ENCODE measurements at places on chromosomes 4 and X. TPM values are rescaled to one million over a fixed set of nuclear protein-coding genes. Genes with fewer than 3 reads are reported as not detected.

DNA sequence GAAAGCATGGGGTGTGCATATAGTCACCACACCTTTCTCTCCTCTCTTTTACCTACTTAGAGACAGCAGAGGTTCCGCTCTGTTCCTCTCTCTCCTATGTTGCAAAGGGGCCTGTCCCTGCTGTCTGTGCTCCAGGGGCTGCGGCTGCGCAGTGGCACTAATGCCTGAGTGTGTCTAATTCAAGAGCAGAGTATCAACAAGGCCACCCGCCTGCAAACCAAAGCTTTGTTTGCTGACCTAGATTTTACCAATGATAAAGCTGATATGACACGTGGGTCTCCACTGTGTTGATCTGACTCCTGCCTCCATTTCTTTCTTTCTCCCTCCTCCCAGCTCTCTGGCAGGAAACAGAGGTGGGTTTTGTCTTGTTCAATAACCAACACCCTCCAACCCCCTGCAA lies 74.9 kb downstream of the NSG1 start:
- no peak overlapping the region for H3K27ac ChIP-seq
- no peak overlapping the region for H3K4me3 ChIP-seq
- no peaks in the 10 kb centered on the region for H3K27me3 ChIP-seq
- H3K4me1 ChIP-seq, result peaks cover 13% of the 10 kb centered on the region
- H3K36me3 ChIP-seq, result no peaks in the 10 kb centered on the region
- DNase-seq, result peak; percentile 81

The MTMR8 gene
- total RNA-seq, result 0.13 TPM

DNA sequence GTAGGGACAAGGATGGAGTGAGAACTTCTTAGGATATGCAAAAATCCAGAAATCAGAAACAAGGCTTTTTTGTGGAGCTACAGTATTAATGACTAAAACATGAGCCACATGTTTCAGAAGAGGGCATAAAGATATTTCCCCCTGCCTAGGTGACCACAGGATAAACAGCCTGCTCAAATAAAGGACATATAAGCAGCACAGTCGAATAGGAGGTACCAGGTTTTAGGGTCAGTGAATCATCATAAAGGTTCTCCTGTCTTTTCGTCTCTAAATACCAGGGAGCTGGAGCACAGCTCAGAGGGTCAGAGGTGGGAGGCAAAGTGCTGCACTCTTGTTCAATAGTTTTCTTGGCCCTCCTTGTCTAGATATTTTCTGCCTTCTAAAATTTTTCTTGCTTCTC lies 211.9 kb upstream of the HS3ST1 start:
- H3K27me3 ChIP-seq, result no peaks in the 10 kb centered on the region
- no peaks in the 10 kb centered on the region for H3K36me3 ChIP-seq
- no peaks in the 10 kb centered on the region for H3K4me1 ChIP-seq
- no peak for DNase-seq
- H3K27ac ChIP-seq, result no peak overlapping the region

The UGT2B28 gene
- not detected for total RNA-seq

DNA sequence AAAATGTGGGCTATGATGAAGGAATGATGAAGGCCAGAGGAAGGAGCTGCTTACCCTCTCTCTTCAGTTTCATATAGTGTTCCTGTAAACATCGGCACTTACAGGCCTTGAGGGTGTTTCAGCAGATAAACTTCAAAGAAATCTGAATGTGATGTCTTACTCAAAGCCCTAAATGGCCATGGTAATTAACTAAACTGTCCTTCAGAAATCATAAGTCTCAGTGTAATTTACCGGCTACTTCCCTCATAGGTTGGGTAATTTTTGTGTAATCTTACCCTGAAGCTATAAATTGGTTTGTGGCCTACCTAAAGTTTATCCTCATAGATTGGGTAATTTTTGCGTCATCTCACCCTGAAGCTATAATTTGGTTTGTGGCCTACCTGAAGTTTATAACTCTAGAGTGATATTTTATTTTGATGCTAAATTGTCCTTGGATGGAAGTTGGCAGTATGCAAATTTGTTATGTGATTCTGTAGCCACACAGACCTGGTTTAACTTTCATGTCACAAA lies 2700.3 kb downstream of the ARAP2 start:
- no peaks in the 10 kb centered on the region for H3K36me3 ChIP-seq
- H3K4me1 ChIP-seq, result no peaks in the 10 kb centered on the region
- no peak for DNase-seq
- H3K4me3 ChIP-seq, result no peak overlapping the region
- H3K27ac ChIP-seq, result no peak overlapping the region

DNA sequence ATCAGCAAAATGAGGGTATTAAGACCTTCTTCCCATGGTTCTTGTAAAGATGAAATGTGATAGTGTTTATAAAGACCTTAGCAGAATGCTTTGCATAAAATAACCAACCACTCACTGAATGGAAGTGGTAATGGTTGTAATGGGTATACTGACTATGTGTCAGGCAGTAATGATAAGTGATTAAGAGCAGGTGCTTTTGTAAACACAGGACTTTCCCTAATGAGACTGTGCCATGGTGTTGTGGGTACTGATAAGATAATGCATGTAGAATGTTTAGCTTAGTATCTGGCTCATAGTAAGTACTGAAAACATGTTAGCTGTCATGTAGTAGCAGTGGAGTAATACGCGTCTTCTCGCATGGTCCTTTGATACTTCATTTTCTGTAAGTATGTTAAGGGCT lies 6.9 kb downstream of the LSM6 start:
- no peak overlapping the region for H3K27ac ChIP-seq
- no peak overlapping the region for H3K4me3 ChIP-seq
- H3K27me3 ChIP-seq, result no peaks in the 10 kb centered on the region
- no peaks in the 10 kb centered on the region for H3K36me3 ChIP-seq
- DNase-seq, result no peak

The BEX3 gene
- 36.3 TPM for total RNA-seq

DNA sequence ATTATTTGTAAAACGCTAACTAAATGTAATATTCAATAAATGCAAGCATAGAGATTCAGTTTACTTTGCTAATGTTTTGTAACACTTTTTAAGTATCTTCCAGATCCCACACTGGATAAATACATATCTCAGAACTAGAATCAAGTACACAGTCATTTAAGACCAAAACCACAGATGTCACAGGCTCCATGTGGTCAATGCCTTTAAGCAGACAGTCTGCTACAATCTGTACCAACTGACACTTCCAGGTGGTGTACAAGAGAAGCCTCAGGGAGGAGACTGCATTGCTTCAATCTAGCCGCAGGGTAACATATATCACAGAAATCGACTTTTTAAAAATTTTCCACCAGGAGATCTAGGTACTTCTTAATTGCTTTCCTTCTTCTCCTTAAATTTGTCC lies 229.6 kb upstream of the DIAPH2 start:
- no peak overlapping the region for H3K4me3 ChIP-seq
- no peak overlapping the region for H3K27ac ChIP-seq

GRCh38 chr4:3009422-3009821 lies 46.1 kb downstream of the GRK4 start:
- H3K4me1 ChIP-seq, result peaks cover 11% of the 10 kb centered on the region
- DNase-seq, result peak; percentile 27
- H3K27ac ChIP-seq, result no peak overlapping the region
- no peaks in the 10 kb centered on the region for H3K27me3 ChIP-seq

DNA sequence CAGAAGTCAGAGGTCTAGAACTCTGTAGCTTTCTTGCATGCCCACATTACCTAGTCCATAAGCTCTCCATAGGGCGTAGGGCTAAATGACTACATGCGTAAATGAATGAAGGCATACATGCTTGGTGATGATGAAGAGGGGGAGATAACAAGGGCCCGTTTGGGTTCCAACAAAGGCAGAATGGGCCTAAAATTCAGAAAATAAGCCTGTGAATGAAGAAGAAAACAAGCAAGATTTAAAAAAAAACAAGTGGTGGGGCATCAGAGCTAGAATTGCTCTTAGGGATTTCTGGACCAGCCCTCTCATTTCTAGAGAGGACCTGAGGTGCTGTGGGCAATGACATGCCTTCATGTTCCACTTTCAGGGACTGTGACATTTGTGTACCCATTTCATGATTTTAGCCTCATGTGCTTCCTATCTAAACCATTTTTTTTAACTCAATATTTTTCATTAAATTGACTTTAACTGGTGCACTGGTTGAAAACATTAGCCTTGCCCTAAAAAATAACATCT lies 12.1 kb downstream of the GPRIN3 start:
- no peak for DNase-seq
- H3K27ac ChIP-seq, result peak overlapping the region; percentile 80
- no peaks in the 10 kb centered on the region for H3K27me3 ChIP-seq
- no peaks in the 10 kb centered on the region for H3K36me3 ChIP-seq
- H3K4me3 ChIP-seq, result no peak overlapping the region

DNA sequence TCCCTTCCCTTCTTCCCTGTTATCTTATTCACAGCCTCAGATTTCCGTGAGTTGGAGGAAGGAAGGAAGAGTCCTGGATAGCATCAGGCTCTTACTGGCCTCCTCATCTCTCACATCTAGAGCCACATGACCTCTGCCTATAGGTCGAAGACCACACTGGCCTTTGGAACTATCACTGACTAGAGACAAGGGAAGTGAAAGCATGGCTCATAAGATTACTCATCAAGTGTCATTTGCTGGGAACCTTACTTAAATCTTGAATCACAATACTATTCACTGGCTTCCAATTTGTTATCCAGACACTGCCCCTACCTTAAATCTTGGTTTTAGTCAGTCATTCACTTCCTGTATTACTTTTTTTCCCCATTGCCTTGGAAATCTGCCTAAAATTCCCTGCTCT lies 61.6 kb upstream of the MTMR8 start:
- no peak overlapping the region for H3K27ac ChIP-seq
- no peak for DNase-seq
- no peaks in the 10 kb centered on the region for H3K36me3 ChIP-seq
- H3K27me3 ChIP-seq, result no peaks in the 10 kb centered on the region
- H3K4me1 ChIP-seq, result no peaks in the 10 kb centered on the region

DNA sequence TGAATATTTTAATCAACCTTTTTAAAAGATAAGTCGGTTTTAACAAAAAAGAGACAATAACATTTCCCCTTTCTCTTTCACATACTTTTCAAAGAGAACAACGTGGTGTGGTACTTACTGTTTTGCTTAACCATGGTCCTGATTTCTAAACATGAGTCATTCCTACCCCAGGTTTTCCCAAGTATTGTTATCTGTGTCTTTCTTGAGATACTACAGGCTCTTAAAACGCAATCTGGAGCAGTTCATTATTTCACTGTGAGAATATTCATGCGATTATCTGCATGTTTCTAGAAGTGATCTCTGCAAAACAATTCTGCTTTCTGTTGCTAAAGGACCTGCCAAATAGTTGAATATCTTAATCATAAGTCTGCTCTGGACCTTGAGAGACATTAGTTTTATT lies 127.3 kb downstream of the TENM3 start:
- no peaks in the 10 kb centered on the region for H3K4me1 ChIP-seq
- no peaks in the 10 kb centered on the region for H3K36me3 ChIP-seq
- no peak overlapping the region for H3K4me3 ChIP-seq
- H3K27me3 ChIP-seq, result no peaks in the 10 kb centered on the region
- no peak overlapping the region for H3K27ac ChIP-seq

- DNase-seq, result peak; percentile 47
- H3K4me3 ChIP-seq, result no peak overlapping the region
- H3K27me3 ChIP-seq, result no peaks in the 10 kb centered on the region
- H3K4me1 ChIP-seq, result no peaks in the 10 kb centered on the region
- no peaks in the 10 kb centered on the region for H3K36me3 ChIP-seq
These were observed 146.2 kb upstream of the SCML1 start for GRCh38 chrX:17590892-17591740.

DNA sequence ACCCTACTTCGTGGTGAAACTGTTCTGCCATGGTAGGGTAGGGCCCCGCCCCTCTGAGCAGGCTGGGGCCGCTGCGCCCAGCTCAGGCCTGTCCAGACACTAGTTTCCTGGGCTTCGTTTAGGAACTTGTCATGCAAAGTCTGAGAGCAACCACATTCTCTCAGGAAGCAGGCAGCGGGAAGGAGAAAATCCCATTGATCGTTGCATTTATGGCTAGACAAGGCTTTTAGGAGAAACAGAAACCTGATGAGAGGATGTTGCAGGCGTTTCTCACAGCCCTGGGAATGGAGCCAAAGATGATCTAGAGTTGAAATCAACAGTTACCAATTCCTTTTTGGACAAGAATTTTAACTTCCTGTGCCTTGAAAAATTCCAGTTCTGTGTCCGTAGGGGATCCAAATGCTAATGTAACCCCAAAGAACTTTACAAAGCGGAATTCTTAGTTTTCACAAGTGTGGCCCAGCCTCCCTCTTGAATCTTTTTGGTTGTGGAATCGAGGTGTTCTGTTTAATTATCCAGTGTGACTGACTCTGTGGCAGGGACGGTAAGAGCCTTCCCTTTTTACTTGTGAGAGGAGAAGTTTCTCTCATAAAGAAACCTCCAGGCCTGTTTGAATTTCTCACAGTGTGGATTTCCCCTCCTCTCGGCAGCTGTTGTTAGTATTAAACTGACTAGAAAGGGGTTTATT lies 4.5 kb upstream of the CXCL9 start:
- H3K4me3 ChIP-seq, result no peak overlapping the region
- no peaks in the 10 kb centered on the region for H3K27me3 ChIP-seq
- no peaks in the 10 kb centered on the region for H3K36me3 ChIP-seq
- H3K4me1 ChIP-seq, result no peaks in the 10 kb centered on the region
- peak overlapping the region; percentile 20 for H3K27ac ChIP-seq

The PPP2R2C gene
- total RNA-seq, result not detected

DNA sequence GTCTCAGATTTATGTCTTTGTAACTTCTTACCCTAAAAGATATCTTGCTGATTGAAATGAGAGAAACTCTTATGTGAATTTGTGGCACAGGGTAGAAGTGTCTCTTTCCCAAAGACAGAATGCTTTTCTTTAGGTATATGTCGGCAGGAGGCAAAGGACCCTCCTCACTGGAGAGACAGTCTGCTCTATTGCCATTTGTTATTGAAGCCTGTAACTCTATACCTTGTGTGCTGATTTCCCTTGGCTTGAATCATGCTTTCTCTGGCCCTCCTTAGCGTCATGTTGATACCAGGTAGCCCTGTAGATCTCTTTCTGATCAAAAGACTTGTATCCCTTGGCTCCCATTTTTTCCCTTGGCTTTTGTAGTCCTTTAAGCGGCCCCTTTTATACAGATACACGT lies 284.3 kb downstream of the CXXC4 start:
- H3K4me3 ChIP-seq, result no peak overlapping the region
- no peaks in the 10 kb centered on the region for H3K4me1 ChIP-seq
- H3K27ac ChIP-seq, result no peak overlapping the region
- no peaks in the 10 kb centered on the region for H3K27me3 ChIP-seq
- no peaks in the 10 kb centered on the region for H3K36me3 ChIP-seq

DNA sequence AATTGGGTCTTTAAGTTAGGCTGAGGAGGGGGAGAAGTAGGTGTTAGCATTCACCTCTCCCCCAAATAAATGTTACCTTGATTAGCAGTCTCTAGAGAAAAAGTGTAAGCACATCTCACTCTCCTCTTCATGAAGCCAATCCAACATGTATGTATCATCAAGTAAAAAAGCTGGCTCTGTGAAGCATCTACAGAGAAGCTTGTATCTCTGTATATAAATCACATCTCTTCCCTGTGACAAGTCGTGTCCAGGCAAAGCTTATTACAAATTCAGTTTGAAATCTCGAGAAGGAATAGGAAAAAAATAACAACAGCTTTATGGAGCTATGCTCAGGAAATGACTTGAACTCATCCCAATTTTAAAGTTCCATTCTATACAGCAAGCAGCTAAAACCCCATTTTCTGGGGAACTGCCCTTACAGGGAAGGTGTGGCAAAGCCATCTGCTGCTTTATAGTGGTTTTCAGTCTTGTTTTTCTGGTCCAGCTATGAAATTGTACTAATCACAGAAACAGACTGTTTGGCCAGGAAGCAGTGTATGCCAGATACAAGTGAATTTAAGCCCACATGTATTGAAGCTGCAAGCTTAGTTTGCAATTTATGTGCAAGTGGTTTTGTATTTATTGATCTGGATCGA lies 313.3 kb upstream of the NOCT start:
- H3K27me3 ChIP-seq, result no peaks in the 10 kb centered on the region
- no peaks in the 10 kb centered on the region for H3K36me3 ChIP-seq
- H3K27ac ChIP-seq, result no peak overlapping the region
- DNase-seq, result no peak
- H3K4me3 ChIP-seq, result no peak overlapping the region
